ENCODE measurements at places on chromosomes 2 and 18.

GRCh38 chr2:47067788-47068407, 87.2 kb downstream of the STPG4 start:
- peaks cover 18% of the 10 kb centered on the region for H3K36me3 ChIP-seq
- no peaks in the 10 kb centered on the region for H3K27me3 ChIP-seq
- no peak overlapping the region for H3K4me3 ChIP-seq
- DNase-seq = no peak
- H3K27ac ChIP-seq = no peak overlapping the region
- H3K4me1 ChIP-seq = peaks cover 30% of the 10 kb centered on the region

DNA sequence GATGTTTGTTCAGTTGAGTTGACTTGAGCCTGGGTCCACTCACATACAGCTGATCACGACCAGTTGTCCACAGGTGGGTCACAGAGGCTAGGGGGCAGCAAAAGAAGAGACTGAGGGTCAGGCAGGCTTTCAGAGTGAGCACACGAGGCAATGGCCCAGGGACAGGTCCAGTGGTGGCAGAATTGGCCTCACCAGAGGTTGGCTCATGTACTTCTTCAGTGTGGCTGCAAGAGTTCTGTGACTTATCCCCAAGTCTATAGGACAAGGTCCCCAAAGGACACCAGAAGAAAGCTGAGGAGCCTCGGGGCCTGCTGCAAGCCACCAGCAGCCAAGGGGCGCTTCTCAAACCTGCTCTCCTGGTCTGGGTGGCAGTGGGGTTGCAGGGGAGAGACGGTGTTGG, 219.8 kb downstream of the TFCP2L1 start:
- no peak overlapping the region for H3K27ac ChIP-seq
- H3K36me3 ChIP-seq = no peaks in the 10 kb centered on the region
- no peak overlapping the region for H3K4me3 ChIP-seq

GRCh38 chr18:74172697-74173433, 24.5 kb downstream of the TIMM21 start:
- no peak for DNase-seq
- no peaks in the 10 kb centered on the region for H3K4me1 ChIP-seq
- H3K27me3 ChIP-seq = peaks cover 2% of the 10 kb centered on the region
- H3K4me3 ChIP-seq = no peak overlapping the region

DNA sequence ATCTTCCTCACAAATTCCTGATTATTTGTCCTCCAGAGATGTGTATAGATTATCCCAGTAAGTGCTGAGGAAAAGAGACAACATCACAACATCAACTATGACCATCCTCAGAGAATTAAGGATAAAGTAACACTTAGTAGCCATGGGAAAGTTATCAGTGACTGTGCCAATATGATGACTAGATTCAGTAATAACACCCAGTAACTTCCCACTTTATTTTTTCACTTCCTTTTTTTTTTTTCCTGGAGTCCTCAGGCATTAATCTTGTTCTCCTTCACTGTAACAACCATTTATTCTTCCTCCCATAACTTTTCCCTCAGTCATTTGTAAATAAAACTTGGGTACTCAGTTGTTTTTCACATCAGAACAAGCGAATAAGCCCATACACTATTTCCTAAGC, 16.7 kb upstream of the PID1 start:
- H3K4me3 ChIP-seq = no peak overlapping the region
- no peak for DNase-seq
- H3K4me1 ChIP-seq = no peaks in the 10 kb centered on the region
- no peak overlapping the region for H3K27ac ChIP-seq

DNA sequence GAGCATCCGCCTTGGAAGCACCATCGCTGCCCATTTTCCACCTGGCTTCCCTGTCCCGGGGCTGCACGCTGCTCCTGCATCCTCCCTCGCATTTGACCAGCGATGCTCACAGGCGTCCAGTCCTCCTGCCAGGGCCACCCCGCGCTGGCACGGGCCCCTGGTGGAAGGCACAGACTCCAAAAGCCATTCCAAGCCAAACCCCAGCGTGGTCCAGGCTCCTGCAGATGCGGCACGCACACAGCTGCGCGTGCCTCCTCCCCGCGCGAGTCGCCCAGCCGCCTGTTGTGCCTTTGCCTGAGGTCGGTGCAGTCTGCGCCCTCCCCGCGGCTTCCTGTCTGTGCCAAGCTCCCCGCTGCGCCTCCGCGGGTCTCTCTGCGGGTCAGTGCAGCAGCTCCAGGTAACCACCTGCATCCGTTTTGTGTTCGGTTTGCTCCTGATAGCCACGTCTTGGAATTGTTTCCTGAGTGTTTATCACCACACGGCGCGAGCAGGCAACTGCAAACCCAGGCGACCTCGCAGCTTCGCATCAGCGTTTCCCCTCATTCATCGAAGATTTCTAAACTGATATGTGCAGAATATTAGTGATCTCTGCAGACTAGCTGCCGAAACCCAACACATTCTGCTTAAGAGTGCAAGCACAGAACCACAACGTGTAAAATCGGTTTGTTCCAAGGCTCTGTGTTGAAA, 65.2 kb upstream of the SALL3 start:
- H3K27me3 ChIP-seq = no peaks in the 10 kb centered on the region
- no peak overlapping the region for H3K4me3 ChIP-seq
- H3K36me3 ChIP-seq = no peaks in the 10 kb centered on the region
- DNase-seq = no peak
- H3K4me1 ChIP-seq = no peaks in the 10 kb centered on the region

DNA sequence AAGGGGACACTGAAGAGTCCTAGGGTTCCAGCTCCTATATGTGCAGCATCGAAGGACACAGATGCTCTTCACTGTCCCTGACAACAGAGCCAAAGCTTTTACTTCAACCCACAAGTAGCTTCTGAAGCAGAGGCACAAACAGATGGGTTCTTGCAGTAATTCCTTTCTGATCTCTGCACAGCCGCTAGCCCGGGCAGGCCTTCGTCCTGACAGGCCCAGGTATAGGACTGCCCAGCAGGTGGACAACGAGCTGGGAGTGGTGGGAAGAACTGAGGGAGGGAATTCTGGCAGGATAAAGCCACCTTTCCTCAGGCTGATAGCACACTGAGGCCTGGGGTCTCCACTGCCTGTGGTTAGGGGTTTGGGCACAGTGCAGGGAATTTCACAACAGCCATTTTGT, 94.8 kb downstream of the RHOB start:
- H3K27me3 ChIP-seq = no peaks in the 10 kb centered on the region
- H3K4me3 ChIP-seq = no peak overlapping the region
- H3K27ac ChIP-seq = no peak overlapping the region
- no peaks in the 10 kb centered on the region for H3K36me3 ChIP-seq

GRCh38 chr2:60837123-60837522, 44.3 kb upstream of the REL start:
- no peak overlapping the region for H3K4me3 ChIP-seq
- H3K4me1 ChIP-seq = peaks cover 5% of the 10 kb centered on the region
- no peaks in the 10 kb centered on the region for H3K36me3 ChIP-seq
- no peaks in the 10 kb centered on the region for H3K27me3 ChIP-seq
- no peak overlapping the region for H3K27ac ChIP-seq

- H3K36me3 ChIP-seq = peaks cover 13% of the 10 kb centered on the region
- no peak overlapping the region for H3K27ac ChIP-seq
- no peak overlapping the region for H3K4me3 ChIP-seq
- H3K4me1 ChIP-seq = no peaks in the 10 kb centered on the region
These were observed 83.1 kb downstream of the FARSB start for GRCh38 chr2:222572751-222573174.

- no peaks in the 10 kb centered on the region for H3K27me3 ChIP-seq
- no peaks in the 10 kb centered on the region for H3K36me3 ChIP-seq
- no peaks in the 10 kb centered on the region for H3K4me1 ChIP-seq
- H3K27ac ChIP-seq = no peak overlapping the region
These were observed 38.7 kb downstream of the SCG2 start for GRCh38 chr2:223563462-223563861.

GRCh38 chr2:234955091-234955591, 3.3 kb downstream of the SH3BP4 start:
- no peak for DNase-seq
- no peaks in the 10 kb centered on the region for H3K36me3 ChIP-seq
- peaks cover 10% of the 10 kb centered on the region for H3K4me1 ChIP-seq
- no peak overlapping the region for H3K4me3 ChIP-seq
- H3K27me3 ChIP-seq = no peaks in the 10 kb centered on the region

DNA sequence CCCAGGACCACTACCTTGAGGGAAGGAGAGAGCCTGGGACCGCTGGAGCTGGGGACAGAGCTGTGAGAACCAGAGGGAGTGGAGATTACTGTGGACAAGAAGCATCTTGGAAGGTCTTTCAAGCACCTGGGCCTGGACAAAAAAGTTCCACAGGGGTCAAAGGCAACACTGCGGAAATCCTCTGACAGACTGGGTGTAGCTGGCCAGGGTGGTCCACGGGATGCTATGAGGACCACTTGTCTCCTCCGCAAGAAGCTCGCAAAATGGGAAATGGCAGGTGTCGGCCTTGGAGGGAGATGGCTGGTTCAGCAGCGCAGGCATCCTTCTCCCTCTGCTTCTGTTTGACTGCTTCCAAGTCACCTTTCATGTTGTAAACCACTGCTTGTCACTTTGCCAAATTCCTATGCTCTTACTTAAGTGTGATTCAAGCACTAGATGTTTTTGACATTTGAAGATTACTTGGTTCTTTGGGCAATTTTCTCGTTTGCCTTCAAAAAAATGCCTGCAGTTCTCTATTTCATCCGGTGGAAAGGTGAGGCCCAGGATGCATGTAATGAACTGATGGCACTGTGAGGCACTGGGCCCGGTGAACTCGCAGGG, 27.7 kb downstream of the KLHL29 start:
- no peaks in the 10 kb centered on the region for H3K36me3 ChIP-seq
- no peak overlapping the region for H3K4me3 ChIP-seq
- H3K27ac ChIP-seq = no peak overlapping the region
- no peaks in the 10 kb centered on the region for H3K27me3 ChIP-seq

DNA sequence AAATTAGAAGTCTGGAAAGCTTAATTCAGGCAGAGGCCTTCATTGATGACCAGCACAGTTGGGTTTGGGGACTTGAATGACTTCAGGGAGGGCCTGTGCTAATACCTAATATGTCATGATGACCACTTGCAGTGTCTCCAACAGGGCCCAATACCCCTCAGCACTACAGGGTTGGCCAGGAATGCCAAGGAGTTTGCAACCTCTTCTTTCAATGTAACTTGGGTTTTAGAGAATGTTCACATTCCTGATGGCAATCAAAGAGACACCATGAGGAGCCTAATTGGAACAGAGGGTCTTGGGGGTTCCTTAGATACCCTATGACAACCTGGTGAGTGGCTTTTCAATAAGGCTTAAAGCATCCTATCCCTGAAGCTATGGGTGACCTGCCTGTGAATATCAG, 52.4 kb upstream of the ST8SIA3 start:
- H3K4me1 ChIP-seq = no peaks in the 10 kb centered on the region
- H3K36me3 ChIP-seq = no peaks in the 10 kb centered on the region
- no peak for DNase-seq
- no peak overlapping the region for H3K27ac ChIP-seq
- no peaks in the 10 kb centered on the region for H3K27me3 ChIP-seq

- no peak overlapping the region for H3K4me3 ChIP-seq
- H3K27ac ChIP-seq = no peak overlapping the region
- H3K27me3 ChIP-seq = no peaks in the 10 kb centered on the region
- H3K4me1 ChIP-seq = peaks cover 10% of the 10 kb centered on the region
These were observed 21.6 kb downstream of the GPR55 start for GRCh38 chr2:230903231-230904150.

GRCh38 chr18:51813740-51814139, 526.3 kb upstream of the DCC start:
- no peaks in the 10 kb centered on the region for H3K27me3 ChIP-seq
- H3K4me3 ChIP-seq = no peak overlapping the region
- no peaks in the 10 kb centered on the region for H3K36me3 ChIP-seq
- H3K4me1 ChIP-seq = no peaks in the 10 kb centered on the region

- no peaks in the 10 kb centered on the region for H3K36me3 ChIP-seq
- no peak for DNase-seq
- H3K4me1 ChIP-seq = peaks cover 5% of the 10 kb centered on the region
- no peaks in the 10 kb centered on the region for H3K27me3 ChIP-seq
- no peak overlapping the region for H3K4me3 ChIP-seq
These were observed 58.3 kb downstream of the FBXO36 start for GRCh38 chr2:229980431-229981184.

- no peak overlapping the region for H3K4me3 ChIP-seq
- no peaks in the 10 kb centered on the region for H3K4me1 ChIP-seq
- no peak overlapping the region for H3K27ac ChIP-seq
- H3K27me3 ChIP-seq = no peaks in the 10 kb centered on the region
- DNase-seq = no peak
These were observed 60.3 kb downstream of the INPP5D start for GRCh38 chr2:233120459-233120858.

DNA sequence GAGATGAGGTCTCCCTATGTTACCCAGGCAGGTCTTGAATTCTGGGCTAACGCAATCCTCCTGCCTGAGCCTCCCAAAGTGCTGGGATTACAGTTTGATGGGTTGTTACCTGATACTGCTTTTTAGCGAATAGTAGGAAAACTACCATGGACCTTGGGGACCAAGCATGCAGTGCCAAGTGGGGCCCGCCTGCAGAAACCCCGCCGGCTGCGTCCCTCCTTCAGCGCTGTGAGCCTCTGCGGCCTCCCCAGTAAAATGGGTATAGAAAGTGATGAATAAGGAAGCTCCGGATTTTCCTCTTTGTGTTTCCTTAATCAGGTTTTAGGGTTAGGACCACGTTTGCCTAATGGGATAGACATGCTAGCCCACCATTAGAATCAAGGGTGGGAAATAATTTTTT, 30.4 kb downstream of the RAMP1 start:
- DNase-seq = no peak
- no peaks in the 10 kb centered on the region for H3K27me3 ChIP-seq
- no peak overlapping the region for H3K27ac ChIP-seq
- H3K4me1 ChIP-seq = no peaks in the 10 kb centered on the region

GRCh38 chr2:102703748-102704147, 58.1 kb upstream of the TMEM182 start:
- H3K27me3 ChIP-seq = no peaks in the 10 kb centered on the region
- no peaks in the 10 kb centered on the region for H3K4me1 ChIP-seq
- no peak overlapping the region for H3K4me3 ChIP-seq

DNA sequence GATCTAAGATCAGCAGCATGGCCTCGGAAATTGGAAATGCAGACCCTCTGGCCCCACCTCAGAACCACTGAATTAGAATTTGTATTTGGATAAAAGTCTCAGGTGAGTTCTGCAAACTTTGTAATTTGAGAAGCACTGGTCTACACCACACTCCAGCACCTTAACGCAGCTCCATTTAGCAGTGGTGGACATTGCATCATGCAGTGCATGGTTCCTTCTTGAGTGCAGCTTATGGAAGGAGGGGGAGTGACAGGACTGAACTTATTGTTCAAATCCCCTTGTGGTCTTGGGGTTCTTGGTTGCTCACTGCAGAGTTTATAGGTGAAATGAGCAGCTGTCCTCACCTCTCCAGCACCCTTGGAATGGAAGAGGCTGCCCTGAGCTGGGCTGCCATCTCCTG, 17.4 kb upstream of the STEAP3 start:
- H3K36me3 ChIP-seq = no peaks in the 10 kb centered on the region
- H3K4me1 ChIP-seq = no peaks in the 10 kb centered on the region
- H3K27me3 ChIP-seq = no peaks in the 10 kb centered on the region
- H3K4me3 ChIP-seq = no peak overlapping the region
- H3K27ac ChIP-seq = no peak overlapping the region

- H3K36me3 ChIP-seq = no peaks in the 10 kb centered on the region
- H3K4me1 ChIP-seq = no peaks in the 10 kb centered on the region
- H3K27ac ChIP-seq = no peak overlapping the region
- no peak for DNase-seq
These were observed 101.7 kb upstream of the FN1 start for GRCh38 chr2:215537611-215538010.

- H3K27me3 ChIP-seq = peaks cover 20% of the 10 kb centered on the region
- H3K4me1 ChIP-seq = peaks cover 18% of the 10 kb centered on the region
- H3K36me3 ChIP-seq = no peaks in the 10 kb centered on the region
- H3K4me3 ChIP-seq = peak overlapping the region; percentile 72
These were observed 1.2 kb downstream of the LRP2 start for GRCh38 chr2:169360984-169361705.

All from effector memory CD4-positive, alpha-beta T cell (primary cell).